ENCODE measurements at places on chromosomes 3 and 15.

DNA sequence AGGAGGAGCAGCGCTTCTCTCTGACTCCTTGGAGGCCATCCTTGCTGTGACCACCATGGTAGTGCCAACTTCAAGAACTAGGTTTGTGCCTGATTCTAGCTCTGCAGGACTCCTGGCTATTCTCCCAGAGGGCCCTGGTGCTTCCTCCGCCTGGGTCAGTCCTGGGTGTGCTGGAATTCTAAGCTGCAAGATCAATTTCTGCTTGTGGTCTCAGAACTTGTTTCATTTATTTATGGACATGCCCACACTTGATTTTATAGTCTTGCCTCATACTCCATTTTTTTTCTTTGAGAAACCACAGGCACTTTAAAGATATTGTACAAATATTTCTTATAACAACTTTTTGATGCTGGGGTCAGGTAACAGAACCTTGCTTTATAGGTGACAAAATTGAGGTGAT lies 87.6 kb downstream of the PDCD6IP start:
- DNase-seq, result no peak

GRCh38 chr3:172892158-172892557 lies 141.6 kb downstream of the ECT2 start:
- no peak for DNase-seq

GRCh38 chr3:25547103-25547502 lies 117.6 kb downstream of the TOP2B start:
- no peak for DNase-seq

DNA sequence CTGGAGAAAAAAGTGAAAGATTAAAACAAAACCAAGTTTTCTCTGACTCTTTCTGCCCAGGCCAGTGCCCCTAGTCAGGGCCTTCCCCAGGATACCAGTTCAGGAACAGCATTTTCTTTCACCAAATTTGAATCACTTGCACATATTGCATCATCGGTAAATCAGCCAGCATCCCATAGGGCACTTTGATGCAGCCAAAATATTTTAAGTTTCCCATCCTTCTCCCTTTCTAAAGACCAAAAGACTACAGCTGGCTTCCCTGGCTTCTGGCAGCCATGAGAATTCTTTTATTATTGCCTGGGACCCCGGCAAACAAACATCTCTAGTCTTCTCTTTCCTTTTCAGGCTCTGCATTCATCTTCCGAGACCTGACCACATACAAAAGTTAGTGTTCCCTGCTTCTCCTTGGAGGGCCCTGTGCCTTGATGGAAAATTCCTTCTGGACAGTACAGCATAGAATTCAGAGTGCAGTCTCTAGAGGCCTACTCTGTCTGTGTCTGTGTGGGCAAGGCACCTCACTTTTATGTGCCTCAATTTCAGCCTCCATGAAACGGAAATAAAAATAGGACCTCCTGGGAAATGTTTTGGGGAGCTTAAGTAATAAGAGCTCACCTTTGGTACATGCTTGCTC lies 348.0 kb downstream of the VPS13C start:
- no peak for DNase-seq

DNA sequence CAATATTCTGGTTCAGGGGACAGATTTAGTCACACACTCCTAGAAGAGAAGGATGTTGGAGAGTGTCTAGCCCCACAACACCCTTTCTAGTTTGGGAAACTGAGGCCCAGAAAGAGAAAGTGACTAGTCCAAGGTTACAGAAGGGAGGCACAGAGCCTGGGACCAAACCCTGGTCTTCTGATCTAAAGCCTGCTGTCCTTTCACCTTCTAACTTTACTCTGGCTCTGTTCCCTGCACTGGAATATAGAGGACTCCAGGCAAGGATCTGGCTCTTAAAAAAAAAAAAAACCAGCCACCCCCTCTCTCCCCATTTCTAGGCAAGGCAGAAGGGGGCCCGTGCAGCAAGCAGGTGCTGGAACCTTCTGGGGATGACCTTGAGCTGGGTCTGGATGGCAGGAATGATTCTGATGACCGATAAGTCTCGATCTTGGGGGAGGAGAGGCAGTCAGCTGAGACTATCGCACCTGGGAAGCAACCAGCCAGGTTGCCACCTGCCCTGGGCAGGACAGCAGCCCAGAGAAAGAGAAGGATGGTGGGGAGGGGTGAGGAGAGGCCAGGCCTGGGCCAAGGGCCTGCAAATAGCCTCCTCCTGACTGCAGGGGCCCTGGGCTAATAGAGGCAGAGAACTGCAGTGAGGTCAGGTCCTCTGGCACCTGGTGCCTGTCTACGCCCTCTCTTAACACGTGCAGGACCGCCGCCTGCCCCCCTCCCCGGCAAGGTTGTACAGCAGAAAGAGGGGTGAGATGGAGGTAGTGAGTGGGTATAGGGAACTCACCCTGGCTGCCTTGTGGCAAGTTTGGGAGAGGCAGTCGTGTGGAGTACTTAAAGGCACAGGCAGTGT lies 30.4 kb upstream of the RHCG start:
- DNase-seq, result no peak

DNA sequence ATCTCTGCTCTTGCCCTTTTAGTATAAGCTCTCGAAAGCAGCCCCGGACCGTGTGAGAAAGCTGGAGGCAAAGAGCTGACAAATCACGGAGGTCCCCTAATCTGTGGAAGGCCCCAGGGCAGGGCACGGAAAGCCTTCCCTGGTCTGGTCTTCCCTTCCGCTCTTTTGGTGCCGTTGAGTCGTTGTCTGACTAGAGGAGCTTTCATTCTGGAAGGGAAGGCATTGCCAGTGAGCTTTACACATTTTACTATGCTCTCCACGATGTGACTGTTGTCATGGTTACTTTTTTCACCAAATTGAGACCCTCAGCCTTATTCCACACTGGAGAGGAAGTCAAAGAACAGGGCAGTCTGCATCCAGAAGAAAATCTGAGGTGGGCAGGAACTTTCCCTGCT lies 71.7 kb downstream of the CYP19A1 start:
- DNase-seq, result no peak

DNA sequence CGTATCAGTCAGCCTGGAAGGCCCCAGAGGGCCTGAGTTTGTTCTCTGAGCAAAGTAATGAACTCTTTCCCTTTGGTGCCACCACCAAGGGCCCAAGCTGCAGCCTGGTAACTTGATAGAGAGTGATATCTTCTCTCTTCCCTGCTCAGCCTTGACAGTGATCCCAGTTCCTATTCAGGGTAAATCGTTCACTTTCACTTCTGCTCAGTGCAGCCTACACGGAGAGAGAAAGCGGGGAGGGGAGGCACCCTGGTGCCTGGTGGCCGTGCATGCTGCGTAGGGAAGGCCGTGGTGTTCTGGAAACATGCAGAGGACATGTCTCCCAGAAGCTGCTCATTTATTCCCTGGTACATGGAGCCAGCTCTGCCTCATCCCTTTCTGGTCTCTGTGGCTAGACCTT lies 54.9 kb downstream of the KIF9 start:
- DNase-seq, result no peak

DNA sequence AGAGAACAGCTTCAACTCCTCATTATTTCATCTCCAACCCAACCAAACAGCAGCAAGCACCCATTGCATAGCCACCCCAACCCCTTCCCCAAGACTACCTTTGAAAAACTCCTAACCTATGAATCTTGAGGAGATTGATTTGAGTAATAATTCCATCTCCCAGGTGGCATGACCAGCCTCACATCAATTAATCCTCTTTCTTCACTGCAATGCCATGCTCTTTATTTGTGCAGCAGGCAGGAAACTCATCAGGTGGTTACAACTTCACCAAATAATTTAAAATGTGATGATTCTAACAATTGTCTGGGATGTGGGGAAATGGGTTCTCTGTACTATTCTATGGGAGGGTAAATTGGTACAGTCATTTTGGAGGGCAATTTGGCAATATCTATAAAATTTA lies 68.1 kb upstream of the POMGNT2 start:
- DNase-seq, result no peak

DNA sequence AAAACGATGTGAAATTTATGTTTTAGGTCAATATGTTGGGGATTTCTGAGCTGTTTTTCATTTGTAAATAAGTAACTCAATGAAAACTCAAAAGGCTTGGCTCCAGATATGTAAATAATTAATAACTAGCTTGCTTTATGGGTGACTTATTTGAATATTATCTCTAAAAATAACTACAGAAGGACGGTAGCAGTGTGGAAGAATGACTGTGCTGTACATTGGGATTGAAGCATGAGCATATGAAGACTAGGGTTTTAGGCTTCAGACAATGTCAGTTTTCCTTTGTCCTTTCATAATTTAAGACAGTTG lies 343.9 kb downstream of the GRM7 start:
- no peak for DNase-seq

DNA sequence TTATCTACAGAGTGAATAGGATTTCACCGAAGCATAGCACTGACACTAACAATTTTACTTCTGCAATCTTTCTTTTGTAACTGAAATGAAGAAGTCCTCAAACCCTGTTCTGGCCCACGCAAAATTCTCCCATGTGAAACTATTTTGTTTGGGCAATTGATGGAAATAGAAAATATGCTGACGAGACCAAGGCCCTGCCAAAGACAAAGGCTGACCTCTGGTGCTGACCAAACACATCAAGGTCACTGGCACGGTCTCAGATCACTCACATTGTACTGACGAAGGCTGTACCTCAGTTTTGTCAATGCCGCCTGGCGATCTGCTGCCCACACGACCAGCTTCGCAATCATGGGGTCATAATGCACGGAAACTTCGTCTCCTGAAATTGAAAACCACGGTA lies 58.4 kb upstream of the DCUN1D1 start:
- DNase-seq, result no peak

All from stimulated activated CD8-positive, alpha-beta memory T cell treated with anti-CD3 and anti-CD28 coated beads, Interleukin-4, amount 100 ng/mL, for 4 hours (primary cell).